ENCODE measurements at places on chromosomes 16 and 17.

DNA sequence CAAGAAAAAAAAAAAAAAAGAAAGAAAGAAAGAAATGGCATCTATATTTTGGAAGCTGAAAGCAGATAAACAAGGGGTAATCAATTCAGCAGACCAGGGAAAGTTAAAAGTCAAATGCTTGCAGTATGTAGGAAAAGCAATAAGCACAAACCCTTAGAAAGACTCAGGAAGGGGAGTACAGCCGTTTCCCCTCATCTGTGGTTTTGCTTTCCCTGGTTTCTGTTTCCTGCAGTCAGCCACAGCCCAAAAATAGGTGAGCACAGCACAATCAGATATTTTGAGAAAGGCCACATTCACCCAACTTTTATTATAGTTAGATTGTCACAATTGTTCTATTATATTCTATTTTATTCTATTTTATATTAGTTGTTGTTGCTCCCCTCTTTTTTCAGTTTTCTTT lies 14.4 kb upstream of the ALOX12 start:
- DNase-seq = no peak

GRCh38 chr17:73348018-73348828 lies 36.4 kb upstream of the CDC42EP4 start:
- no peak for DNase-seq

- no peak for DNase-seq
These were observed 162.3 kb downstream of the KATNIP start for GRCh38 chr16:27712251-27712711.

GRCh38 chr17:67390646-67391361 lies 13.7 kb downstream of the PITPNC1 start:
- DNase-seq = peak; percentile 94

DNA sequence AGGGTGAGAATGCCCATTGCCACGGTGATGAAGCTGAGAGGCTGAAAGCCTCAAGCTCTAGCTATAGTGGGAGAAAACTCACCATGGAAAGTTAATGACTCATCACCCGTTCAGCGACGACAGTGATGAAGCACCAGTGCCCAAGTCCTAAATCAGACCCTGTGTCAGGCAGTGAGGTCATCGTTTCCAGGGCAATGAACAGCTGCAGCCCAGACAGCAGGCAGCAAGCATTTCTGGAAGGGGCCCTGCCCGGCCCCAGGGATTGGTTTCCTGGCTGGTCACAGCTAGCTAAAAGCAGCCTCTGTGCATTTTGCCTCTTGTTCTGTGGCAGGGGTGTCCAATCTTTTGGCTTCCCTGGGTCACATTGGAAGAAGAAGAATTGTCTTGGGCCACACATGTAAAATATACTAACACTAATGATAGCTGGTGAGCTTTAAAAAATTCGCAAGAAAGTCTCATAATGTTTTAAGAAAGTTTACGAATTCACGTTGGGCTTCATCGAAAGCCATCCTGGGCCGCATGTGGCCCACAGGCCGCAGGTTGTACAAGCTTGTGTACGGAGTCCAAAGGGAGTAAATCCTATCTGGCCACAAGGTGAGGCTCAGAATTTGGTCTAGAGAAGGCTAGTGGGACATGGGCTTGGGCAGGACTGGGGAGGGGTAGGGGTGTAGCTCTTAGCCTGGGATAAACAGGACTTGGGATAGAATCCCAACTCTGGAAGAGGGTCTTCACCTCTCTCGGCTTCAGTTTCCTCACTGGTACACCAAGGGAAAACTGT lies 40.6 kb downstream of the MIS12 start:
- peak; percentile 96 for DNase-seq

DNA sequence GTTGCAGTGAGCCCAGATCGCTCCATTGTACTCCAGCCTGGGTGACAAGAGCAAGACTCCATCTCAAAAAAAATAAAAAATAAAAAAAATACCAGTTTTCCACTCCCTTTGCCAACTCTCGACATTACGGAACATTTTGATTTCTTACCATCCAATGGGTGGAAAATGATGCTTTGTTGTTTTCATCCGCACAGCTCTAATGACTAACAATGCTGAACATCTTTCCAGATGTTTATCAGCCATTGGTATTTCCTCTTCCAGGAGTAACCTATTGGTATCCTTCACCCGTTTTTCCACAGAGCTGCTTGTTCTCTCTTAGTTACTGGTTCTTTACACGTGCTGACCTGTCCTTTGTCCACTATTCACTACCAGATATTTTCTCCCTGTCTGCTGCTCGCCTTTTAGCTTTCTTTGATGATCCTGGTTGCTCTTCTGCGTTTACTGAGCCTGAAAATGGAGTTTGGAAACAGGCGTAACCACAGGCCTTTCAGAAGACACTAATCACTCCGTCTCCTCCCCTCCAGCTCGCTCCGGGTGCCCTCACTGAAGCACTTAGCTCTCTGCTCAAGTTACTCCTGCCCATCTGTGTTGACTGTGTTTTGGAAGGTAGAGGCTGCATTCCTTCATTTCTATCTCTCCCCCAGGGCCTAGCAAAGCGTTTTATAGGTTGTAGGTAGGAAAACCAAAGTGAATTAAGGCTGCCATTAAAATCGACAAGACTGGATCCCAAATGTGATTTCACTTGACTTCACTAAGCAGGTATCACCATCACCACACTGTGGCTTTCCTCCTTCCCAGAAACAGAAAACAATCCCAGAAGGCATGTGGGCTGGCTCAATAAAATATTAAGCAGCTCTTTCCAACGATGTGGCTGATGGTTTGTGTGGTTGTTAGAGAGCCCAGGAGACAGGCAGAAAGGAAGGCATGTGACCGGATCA lies 8.9 kb downstream of the SHPK start:
- no peak for DNase-seq

DNA sequence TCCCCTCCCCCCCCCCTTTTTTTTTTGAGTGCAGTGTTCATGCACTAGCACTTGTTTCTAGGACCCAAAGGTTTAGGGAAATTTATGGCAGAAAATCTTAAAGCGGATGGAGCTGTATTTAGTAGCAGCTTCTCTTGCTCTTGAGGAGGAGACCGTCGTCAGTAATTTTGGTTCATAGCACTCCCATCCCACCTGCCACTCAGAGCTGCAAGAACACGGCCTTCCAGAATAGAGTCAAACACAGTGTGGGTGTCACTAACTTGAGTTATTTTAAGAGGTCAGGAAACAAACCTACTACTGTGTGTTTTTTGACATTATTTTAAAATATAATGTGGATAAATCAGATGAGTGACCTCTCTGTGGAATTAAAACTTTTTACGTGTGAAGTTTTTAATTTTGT lies 37.3 kb downstream of the SEC14L1 start:
- no peak for DNase-seq

DNA sequence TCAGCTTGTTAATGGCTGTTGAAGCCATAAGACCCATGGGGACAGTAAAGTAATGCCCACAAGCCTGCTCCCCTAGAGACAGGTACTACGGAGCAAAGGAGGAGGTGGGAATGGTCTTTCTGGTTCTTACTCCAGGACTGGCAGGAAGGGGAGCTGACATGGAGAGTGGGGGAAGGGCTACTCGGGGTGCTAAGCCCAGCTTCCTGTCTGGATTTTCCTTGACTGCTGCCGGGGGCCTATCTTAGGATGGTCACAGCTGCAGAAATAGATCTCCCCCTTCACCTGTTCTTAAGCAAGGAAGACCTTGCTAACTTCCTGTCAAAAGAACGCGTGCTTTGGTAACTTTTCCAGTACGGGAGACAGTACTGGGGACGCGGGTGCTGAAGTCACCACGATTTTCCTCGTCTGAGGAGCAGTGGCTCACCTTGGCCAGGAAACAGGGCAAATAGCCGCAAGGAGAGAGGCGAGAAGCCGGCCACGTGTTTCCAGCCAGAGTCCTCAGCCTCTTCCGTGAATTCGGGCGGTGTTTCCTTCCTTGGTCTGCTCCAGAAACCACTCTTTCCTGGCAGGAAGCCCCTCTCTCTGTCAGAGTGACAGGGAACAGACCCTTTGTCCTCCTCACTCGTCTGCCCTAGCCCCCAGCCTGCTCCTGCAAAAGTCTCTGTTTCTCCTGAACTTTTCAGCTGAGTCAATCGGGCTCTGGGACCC lies 656 bp upstream of the PRR29 start:
- DNase-seq = no peak

DNA sequence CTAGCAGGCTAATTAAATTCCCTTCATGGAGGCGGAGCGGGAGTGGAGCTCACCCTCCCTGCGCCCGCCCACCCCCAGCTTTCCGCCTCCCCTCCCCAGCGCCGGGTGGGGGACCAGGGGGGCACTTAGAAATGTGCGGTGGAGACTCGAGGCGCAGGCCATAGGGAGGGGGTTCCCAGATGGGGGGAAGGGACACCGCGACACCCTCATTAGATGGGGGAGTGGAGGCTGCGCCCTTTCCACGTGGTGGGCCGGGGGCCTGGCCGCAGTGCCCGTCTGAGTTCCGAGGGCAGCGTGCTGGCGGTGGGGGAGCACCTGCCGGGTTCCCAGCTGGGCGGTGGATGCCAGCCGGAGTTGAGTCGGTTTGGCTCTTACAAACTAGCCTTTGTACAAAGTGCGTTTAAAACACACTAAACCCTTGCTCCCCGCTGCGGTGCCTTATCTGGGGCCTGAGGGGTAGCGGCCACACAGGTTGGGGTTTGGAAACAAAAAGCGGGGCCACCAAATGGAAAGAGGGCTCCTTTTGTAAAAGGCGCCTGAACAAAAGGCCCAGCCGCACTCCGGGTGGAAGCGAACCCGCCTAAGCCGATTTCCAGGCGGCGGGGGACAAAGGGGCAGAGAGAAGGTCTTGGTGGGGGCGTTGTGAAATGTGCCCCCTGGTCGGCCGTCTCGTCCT lies 1.4 kb downstream of the GSE1 start:
- no peak for DNase-seq

GRCh38 chr17:47850692-47851573 lies at the start of gene SP6:
Gene SP6, minus strand, starts transcription at chr17:47851163. Its CDS starts 2,734 bp downstream, at chr17:47848429.
- peak; percentile 47 for DNase-seq

DNA sequence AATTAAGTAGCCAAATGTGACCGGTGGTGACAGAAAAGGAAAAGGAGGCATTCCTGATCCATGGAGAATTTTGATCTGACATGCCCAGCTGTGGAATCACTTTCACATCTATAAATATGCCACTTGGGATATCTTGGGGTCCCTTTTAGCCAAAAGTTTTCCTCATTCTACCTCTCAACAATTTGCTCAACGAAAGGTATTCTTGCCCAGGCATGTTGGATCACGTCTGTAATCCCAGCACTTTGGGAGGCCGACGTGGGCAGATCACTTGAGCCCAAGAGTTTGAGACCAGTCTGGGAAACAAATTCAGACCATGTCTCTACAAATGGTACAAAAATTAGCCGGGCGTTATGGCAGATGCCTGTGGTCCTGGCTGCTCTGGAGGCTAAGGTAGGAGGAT lies 24.3 kb downstream of the LITAF start:
- no peak for DNase-seq

- peak; percentile 54 for DNase-seq
These were observed 2.8 kb downstream of the TOB1 start for GRCh38 chr17:50863221-50863843.

Measured in fibroblast of pulmonary artery (primary cell).